SJSA1 (cell line): ENCODE measurements at places on chromosomes 5 and 9.
A peak's percentile ranks its signal among the peaks of the same experiment; 100 is the strongest.

DNA sequence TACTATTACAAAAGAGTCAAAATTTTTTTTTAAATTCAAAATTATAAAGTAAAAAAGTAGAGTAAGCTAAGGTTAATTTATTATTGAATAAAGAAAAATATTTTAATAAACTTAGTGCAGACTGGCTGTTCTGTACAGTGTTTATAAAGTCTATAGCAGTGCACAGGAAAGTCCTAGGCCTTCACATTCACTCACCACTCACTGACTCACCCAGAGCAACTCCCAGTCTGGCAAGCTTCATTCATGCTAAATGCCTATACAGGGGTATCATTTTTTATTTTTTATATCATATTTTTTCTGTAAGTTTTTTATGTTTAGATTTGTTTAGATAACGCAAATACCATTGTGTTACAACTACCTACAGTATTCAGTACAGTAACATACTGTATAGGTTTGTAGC lies 700.7 kb upstream of the GRAMD2B start:
- no peak for DNase-seq

DNA sequence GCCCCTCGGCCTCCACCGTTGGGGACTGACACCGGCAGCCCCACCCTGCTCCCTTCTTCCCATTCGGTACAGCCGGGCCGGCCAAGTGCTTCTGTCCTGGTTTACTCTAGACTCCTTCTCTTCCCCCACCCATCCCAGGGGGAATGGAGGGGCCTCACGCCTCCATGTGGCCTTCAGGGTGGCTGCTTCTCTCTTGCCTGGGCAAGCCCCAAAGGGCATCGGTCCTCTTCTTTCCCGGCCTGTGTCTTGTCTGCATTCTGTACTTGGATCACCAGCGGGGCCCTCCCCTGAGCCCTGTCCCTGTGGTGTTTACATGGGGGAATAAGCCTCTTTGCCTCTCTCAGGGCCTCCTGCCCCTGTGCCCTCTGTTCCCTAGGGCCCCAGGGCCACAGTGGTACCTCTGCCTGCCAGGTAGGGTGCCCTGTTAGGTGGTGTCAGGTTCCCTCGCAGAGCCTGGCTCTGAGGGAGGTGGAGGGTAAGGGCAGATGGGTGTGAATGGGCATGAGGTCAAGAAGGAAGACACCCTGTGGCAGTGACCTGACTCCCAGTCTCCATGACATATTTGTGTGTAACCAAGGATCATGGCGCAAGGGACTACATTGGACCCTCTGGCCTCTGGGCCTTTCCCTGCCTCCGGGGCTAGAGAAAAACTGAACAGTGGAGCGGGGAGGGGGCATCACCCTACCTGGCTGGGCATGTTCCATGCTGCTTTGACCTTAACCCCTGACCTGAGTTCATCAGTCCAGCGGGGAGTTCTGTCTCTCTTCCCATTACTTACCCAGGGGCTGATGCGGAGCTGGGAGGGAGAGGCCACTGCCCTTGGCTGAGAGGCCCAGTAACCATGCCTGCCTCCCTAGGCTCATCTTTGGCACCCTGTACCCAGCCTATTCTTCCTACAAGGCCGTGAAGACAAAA lies 1.6 kb downstream of the REEP2 start:
- no peak for DNase-seq

- DNase-seq, result peak; percentile 49
Measured at GRCh38 chr9:3746296-3747275, 220.8 kb upstream of the RFX3 start.

GRCh38 chr5:154603485-154603884 lies 125.5 kb upstream of the HAND1 start:
- no peak for DNase-seq

DNA sequence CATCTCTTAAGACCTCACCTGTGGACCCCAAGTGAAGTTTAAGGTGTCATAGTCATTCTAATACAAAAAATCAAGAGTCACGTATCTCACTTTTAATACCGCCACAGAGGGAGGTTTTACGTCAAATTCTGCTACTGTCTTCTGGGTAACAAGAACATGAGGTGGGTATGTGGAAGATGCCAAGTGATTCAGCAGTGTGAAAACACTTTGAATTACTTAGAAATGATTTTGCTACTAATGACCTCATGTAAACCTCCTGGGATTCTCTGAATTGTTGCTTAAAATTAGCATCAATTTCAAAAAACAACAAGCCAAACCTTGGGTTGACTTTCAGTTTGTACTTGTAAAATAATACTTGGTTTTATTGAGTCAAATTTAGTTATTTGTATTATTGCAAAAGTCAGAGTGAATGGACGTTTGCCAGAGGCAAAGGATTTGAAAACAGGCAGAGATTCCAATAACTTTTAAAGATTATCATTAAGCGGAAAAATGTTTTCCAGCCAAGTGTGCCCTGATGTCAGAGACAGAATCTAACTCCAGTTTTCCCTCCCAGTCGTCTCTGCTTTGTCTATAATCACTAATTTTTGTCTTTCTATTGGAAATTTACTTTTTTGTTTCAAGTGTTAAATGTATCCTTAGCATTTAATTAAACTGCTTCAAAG lies 8.8 kb downstream of the DMRT2 start:
- DNase-seq, result no peak

DNA sequence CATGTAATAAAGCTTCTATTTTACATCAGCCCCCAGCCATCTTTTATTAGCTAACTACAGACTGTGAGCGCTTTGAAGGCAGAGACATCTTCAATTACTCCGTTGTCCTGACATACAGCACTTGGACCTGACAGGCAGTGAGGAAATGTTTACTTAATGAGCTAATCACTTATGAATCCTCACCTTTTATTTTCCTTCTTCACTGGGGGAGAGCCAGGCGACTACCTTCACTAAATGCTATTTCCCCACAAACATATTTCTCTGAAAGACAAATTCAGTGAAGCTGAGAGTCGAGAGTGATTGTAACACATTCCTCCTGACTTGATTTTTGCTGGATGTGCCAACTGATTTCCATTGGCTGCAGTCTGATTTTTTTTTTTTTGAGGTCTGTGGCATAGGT lies 192.1 kb upstream of the CLINT1 start:
- DNase-seq, result no peak

- DNase-seq, result no peak
Measured at GRCh38 chr9:26677965-26678706, 214.5 kb downstream of the CAAP1 start.

DNA sequence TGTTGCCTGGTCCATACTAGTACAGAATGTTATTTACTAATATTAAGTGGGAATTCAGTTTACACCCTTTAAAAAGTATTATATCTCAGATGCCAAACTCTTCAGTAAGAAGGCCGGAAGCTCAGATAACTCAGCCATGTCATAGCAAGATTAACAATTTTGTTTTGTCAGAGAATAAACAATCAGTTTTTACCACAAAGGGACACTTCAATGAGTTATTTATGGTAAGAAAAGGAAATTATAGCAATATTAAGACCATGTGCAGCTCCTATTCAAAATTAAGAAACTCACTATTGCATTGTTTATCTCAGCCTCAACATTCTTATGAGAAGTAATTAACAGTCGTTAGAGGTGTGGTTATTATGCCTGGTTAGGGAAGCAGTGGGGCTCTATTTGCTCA lies 13.1 kb upstream of the ARL15 start:
- DNase-seq, result no peak

GRCh38 chr5:143402553-143403333 lies 743 bp downstream of the NR3C1 start:
- peak; percentile 71 for DNase-seq

DNA sequence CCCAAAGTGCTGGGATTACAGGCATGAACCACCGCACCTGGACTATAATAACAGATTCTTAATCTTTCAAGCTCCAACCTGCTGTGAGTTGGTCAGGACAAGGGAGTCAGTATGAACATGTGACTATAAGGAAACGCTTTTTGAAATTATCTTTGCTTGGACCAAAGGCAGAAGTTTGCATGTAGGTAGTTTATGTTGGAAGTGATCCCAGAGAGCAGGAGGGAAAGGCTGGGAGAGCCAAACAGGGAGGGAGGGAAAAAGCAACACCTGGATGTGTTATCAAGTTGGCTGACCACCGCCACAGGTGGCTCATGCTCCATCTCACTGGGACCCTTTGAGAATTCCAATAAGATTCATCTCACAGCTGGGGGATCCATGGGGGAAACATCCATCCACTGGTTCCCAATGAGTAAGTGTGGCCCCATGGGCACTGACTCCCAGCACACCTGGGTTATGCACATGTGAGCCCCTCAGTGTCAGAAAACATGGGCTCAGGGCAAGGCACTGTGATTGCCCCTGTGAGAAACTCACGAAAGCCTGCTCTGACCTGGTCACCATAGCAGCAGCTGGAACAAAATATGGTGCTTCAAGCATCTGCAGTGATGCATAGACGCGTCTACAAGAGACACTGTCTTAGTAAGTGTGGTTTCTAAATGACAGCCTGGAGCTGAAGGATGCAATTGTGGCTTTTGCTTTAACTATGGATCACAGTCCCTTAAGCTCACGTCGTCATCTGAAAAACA lies 62.1 kb downstream of the ARSB start:
- no peak for DNase-seq

GRCh38 chr5:133944263-133945185 lies 23.9 kb downstream of the C5orf15 start:
- DNase-seq, result peak; percentile 56

DNA sequence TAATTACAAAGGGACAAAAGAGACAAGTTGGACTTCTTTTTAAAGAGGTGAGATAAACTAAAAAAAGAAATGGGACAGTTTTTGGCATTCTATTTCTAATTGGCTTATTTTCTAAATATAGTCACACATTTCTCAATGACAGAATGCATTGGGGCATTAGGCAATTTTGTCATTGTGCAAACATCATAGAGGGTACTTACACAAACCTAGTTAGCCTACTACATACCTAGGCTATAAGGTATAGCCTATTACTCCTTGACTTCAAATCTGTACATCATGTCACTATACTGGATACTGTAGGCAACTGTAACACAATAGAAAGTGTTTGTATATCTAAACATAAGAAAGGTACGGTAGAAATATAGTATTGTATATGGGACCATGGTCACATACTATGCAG lies 56.1 kb downstream of the LSM11 start:
- DNase-seq, result no peak

- DNase-seq, result no peak
Measured at GRCh38 chr5:57626703-57627102, 144.1 kb upstream of the ACTBL2 start.

DNA sequence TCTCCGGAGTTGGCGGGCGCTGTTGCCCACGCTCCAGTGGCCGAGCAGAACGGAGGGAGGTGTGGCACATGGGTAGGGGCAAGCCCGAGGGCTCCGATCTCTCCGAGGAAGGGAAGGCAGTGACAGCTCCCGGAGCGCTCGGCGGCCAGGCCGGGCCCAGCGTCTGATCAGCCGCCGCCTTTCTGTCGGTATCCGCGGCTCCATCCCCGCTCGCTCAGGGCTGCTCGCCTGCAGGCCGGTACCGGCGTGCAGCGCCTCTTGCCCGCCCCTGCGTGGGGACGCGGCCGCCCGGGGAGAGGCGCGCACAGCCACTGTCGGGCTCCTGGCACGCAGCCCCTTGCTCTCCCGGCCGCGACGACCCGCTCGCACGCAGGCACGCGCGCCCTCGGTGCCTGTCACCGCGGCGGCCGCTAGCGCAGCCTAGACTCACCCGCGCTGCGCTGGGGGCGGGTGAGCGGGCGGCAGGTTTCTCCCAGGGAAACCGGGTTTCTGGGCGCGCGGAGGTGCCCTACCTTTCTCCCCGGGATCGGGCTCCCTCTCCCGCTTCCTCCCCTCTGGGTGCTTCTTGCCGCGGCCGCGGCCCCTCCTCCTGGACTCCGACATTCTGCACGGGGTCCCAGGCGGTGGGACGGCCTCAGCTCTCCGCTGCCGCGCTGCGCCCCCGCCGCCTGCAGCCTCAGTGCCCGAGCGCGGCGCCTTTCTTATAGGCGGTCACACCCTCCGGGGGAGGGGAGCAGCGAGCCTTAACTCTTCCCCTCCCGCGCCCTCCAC lies 108.4 kb downstream of the PSD2 start:
- no peak for DNase-seq

GRCh38 chr9:107243742-107244141 lies 39.3 kb upstream of the RAD23B start:
- no peak for DNase-seq

GRCh38 chr5:109354761-109355160 lies 55.0 kb downstream of the PJA2 start:
- DNase-seq, result no peak

- DNase-seq, result no peak
Measured at GRCh38 chr5:84622461-84622860, 237.8 kb upstream of the EDIL3 start.

- no peak for DNase-seq
Measured at GRCh38 chr9:107263289-107263688, 19.8 kb upstream of the RAD23B start.

DNA sequence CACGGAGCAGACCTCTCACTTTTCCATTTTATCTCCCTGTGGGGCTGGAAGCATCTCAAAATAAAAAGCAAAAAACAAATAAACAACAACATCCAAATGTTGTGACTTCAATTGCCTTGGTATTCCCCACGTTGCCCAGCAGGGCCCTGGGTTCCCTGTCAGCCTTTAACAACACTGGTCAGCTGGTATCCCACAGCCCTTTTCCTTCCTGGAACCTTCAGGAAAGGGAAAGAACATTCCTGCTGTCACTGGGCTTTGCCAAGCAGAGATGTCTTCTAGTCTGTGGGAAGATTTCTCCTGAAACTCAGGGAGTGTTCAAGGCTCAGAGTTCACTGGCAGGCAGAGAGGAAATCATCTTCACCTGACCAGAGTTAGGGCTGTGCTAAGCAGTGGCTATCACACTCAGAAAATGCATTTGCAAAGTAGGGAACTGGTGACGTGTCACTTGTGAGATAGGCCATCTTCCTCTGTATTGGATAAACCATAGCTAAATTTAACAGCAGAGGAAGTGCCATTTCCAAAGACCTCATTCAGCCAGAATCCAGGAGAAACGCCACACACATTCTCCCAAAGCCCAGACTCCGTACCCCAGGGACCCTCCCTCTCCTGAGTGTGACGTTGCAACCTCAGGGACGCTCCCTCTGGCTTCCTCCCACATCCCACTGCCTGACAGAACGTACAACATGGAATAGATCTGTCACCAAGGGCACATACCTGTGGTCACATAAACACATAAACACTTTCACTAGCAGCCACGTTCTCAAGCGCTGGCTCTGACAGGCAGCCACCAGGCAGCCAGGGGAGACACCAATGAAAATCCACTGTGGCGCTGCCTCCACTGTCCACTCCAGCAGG lies 274.0 kb upstream of the DAPK1 start:
- DNase-seq, result peak; percentile 65

DNA sequence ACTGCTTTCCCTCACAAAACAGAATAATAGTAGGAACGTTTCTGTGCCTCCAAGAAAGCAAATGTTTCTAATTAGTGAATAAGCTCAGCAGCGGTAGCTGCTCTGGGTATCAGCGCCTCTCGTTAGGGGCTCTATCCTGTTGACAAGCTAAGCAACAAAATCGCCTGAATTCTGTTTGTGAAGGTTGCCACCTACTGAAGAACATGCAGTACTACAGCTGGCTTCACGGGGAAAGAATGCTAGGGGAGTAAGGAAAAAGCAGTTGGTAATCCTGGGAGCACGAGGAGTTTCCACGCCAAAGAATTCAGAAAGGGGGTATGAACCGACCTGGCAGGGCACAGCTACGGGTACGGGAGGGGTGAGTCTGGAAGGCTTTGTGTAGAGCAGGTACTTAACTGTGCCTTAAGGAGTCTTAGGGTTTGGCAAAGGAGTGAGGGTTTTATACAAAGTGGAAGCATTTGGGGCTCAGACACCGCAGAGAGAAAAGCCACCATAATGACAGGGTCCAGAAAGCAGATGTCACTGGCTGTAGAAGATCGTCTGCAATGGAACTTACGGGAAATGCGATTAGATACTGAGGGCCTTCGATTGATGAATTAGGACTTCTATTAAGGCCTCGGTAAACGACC lies 171.7 kb downstream of the TTC39B start:
- DNase-seq, result peak; percentile 48

- no peak for DNase-seq
Measured at GRCh38 chr5:157732596-157733262, 1.5 kb downstream of the THG1L start.
